ENCODE measurements at places on chromosomes 2 and 18. TPM values are rescaled to one million over a fixed set of nuclear protein-coding genes. Genes with fewer than 3 reads are reported as not detected.

- DNase-seq = peak; percentile 25
Measured at GRCh38 chr2:100592226-100592625, 29.4 kb downstream of the PDCL3 start.

- DNase-seq = no peak
Measured at GRCh38 chr2:206480620-206481019, 37.3 kb downstream of the ADAM23 start.

- DNase-seq = peak; percentile 18
Measured at GRCh38 chr2:13481201-13481600, 764.5 kb downstream of the TRIB2 start.

DNA sequence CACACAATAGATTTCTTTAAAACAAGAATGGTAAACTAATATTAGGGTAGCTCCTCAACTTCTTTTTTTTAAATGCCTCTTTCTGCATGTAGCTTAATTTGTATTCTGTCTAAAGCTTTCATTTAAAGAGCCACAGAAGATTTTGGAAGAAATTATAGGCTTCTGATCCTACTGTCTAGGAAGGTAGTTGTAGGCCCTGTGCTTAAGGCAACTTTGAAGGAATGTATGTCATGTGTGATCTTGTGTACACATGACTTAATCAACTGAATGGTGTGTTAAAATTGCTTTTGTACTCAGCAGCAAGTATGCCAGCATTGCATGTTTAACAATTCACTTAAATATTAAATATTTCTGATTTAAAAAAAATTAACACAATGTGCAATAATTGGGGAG is 51.5 kb upstream of the LYPD6 start:
- DNase-seq = no peak

GRCh38 chr2:40256649-40257048 is 195.2 kb downstream of the SLC8A1 start:
- peak; percentile 62 for DNase-seq

DNA sequence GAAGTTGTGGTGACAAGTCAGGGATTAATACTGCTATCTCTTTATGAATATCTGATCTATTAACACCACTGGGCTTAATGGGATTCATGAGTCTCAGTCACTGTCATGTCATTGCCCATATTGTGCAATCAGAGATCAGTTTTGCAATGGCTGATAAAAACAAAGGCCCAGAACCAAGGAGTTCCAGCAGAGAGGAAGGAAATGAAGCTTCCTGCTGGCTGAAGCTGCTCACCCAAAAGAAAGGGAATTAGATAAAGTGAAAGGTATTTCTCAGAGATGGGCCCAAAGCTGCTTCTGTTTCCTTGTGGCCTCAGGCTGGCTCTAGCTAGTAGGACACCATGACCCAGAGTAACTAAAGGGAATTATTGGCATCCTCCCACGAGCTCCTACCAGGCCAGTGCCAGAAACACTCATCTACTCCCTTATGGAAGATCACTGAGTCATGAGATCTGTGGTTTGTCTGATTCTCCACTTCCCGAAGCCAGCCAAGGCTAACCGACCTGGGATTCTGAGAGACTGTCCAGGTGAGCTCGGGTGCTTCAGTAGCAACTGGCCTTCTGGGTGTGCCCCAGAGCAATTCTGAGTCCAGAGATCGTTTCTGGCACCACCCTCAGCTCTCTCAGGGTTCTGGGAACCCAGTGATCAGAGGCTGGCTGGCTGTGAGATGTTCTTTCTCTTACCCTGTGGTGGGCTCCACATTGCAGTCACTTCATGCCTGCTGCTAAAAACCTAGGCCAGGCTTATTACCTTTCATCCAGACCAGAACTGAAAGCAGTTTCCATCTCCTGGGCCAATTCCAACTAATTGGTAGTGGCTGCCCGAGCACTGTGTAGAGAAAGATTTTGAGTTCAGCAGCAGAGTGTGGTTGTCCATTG is 129.5 kb upstream of the PELI1 start:
- peak; percentile 97 for DNase-seq

GRCh38 chr2:39642051-39642718 is 23.5 kb upstream of the TMEM178A start:
- DNase-seq = peak; percentile 92

GRCh38 chr2:217512259-217512658 is 490.5 kb downstream of the TNS1 start:
- peak; percentile 48 for DNase-seq

GKN2 gene
- not detected for total RNA-seq

Data from RPMI7951 (cell line).